ENCODE measurements at places on chromosomes 2 and 18.

- no peak for DNase-seq
These were observed 68.0 kb downstream of the ACAA2 start for GRCh38 chr18:49745045-49746014.

GRCh38 chr2:1675633-1676032 is 68.7 kb downstream of the PXDN start:
- DNase-seq = no peak

- DNase-seq = no peak
These were observed 957.8 kb downstream of the SLC4A3 start for GRCh38 chr2:220585241-220585640.

DNA sequence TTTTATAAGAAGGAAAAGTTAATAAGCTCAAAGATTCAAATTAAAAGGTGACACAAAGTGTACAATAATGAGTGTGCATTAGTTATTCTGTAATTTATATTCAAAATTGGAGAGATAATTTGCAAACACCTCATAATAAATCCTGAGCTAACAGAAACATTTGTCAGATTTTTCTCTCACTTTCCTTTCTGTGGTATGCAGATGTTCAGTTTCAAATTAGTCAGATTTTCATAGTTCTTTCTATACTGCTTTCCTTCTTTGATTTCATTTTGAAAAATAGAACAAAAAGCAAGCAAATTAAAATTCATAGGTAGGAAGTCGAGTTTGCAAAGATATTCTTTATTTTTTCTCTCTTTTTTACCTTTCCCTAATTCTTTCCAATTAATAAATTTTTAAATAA is 1420.1 kb upstream of the NXPH2 start:
- no peak for DNase-seq

- DNase-seq = no peak
These were observed 109.0 kb downstream of the PIEZO2 start for GRCh38 chr18:11040359-11040758.

- no peak for DNase-seq
These were observed 48.4 kb downstream of the CARF start for GRCh38 chr2:202960524-202960923.

- no peak for DNase-seq
These were observed 327.6 kb upstream of the ZEB2 start for GRCh38 chr2:144847347-144848080.

DNA sequence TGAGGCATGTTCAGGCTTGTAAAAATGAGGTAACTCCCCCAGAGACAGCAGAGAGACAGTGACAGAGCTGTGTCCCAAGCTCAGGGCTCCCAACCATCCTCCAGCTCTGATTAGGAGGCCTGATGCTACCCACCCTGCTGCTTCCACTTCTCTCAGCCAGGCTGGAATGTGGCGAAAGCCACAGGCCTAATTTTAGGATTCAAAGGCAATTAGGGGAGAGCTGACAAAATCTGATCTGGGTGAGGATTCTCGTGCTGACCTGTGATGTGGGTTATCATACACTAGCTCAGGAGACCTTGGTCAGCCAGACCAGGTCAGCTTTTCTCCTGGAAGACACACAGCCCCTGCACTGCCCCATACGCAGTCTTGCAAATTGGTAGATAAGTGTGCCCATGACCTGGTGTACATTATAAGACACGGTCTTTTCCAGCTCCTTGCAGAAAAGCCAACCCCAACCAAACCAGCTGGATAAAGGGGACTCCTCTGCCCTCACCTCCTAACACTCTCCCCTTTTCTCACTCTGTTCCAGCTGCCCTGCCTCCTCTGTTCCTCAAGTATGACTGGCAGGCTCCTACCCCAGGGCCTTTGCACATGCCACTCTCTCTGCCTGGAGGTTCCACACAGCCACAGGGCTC is 225.9 kb downstream of the MGAT5 start:
- no peak for DNase-seq
